ENCODE measurements at places on chromosomes 1 and 21.

DNA sequence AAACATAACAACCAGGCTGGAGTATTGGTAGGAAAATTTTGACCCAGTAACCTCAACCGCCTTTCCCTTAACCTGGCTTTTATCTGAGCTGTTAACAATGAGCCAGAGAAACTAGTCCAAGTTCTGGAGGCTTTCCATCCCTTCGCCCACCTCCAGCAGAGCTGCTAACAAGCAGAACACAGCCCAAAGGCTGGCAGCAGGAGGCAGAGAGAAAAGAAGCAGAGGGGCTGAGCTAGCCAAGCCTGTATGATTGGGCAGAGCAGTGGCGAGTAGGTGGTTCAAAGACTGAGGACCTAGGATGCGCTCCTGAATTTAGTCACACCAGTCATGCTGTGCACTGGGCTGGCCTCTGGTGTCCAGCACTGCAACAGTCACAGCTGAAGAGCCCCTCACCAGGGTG, 123.0 kb downstream of the TNR start:
- DNase-seq, result no peak

DNA sequence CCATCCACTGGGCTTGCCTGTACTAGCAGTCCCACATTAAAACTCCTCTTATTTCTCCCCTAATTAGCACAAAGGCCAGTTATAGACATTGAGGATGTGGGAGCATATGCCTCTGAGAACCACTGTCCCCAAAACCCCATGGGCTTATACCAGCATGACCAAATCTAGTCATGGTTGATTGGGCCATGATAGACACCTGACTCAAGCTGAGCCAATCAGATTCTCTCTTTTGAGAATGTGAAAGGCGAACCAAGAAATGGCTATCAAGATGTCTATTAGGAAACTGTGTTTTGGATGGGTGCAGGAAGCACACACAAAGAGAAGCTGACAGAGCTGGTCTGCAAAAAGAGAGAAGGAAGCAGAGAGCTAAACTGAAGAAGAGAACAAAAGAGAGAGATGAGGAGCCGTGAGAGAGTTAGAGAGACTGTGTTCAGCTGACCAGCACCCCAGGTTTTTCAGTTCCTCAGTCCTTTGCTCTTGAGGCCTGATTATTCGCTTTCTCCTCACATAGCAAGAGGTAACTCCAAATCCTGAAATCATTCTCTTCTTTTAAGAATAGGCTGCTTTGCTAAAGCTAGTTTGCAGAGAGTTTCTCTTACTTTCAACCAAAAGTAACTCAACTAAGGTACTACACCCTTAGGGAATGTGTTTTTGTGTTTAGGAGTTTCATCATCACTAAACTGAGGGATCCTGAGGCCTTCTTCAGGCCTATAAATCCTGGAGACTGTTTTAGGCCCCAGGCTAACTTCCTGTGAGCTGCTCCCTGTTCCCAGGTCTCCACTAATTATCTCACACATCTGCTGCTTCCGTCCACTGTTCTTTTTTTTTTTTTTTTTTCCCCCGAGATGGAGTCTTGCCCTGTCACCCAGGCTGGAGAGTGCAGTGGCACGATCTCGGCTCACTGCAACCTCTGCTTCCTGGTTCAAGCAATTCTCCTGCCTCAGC, 7.9 kb upstream of the TIPRL start:
- DNase-seq, result no peak

DNA sequence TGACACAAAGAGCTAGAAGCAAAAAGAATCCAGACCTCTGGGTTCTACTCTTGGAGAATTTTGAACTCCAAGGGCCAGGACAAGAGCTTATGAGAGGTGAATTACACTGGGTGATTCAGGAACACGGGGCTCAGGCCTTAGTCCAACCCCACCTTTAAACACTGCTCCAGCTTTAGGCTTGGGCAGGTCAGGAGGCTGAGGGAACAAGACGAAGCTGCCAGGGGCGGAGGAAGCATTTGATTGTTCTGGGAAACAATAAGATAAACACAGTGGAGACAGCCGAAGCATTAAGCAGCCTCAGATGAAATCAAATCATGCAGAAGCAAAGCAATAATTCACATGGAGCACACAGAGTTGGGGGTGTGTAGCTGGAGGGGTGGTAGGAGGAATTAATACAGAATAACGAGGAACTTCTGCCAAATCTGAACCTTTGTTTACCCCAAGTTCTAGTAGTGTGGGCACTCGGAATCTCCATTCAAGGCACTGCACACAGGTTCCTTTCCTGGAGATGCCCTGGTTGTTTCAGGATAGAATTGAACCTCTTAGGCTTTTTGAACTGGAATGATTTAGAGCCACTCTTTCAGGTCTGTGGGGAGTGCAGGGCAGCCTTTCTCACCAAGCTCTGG, 93.2 kb downstream of the PLXNA2 start:
- DNase-seq, result no peak

- DNase-seq, result peak; percentile 55
These were observed 70.7 kb downstream of the CD247 start for GRCh38 chr1:167447521-167448136.

GRCh38 chr21:38999161-38999560, 184.1 kb downstream of the PSMG1 start:
- no peak for DNase-seq

GRCh38 chr1:167229719-167230385, 9.2 kb downstream of the POU2F1 start:
- no peak for DNase-seq

GRCh38 chr1:36469163-36469562, 5.0 kb upstream of the MRPS15 start:
- DNase-seq, result no peak

GRCh38 chr1:93007941-93008577, 46.8 kb upstream of the DIPK1A start:
- DNase-seq, result no peak

Data from GDM1 (cell line).